Urinary bladder (tissue), 4 donors: ENCODE measurements at places on chromosomes 12 and 14.

- DNase-seq: no peak
Measured at GRCh38 chr12:116188581-116188980, 88.9 kb downstream of the MED13L start.

- no peak for DNase-seq
Measured at GRCh38 chr12:31536672-31537071, 54.3 kb downstream of the DENND5B start.

DNA sequence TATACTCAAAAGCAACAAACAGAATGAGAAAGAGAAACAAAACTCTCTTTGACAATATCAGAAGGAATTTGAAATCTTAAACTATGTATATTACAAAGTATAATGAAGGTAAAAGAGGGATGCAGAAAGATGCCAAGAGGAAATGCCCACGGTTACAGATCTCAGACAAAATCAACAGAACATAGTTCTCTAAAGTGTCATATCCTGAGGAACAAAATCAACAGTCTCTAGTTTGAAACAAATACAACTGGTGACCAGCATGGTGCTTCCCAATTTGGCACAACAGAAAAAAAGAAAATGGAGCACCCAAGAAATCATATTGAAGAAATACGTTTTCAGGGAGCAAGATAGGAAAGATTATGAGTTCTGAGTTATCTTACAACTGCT is 116.5 kb downstream of the METTL25 start:
- no peak for DNase-seq

GRCh38 chr14:58972233-58973017 is 216.0 kb upstream of the DAAM1 start:
- DNase-seq: no peak

GRCh38 chr12:129665414-129665813 is 238.4 kb downstream of the TMEM132D start:
- no peak for DNase-seq

GRCh38 chr12:95205685-95206084 is 11.6 kb downstream of the FGD6 start:
- DNase-seq: no peak

DNA sequence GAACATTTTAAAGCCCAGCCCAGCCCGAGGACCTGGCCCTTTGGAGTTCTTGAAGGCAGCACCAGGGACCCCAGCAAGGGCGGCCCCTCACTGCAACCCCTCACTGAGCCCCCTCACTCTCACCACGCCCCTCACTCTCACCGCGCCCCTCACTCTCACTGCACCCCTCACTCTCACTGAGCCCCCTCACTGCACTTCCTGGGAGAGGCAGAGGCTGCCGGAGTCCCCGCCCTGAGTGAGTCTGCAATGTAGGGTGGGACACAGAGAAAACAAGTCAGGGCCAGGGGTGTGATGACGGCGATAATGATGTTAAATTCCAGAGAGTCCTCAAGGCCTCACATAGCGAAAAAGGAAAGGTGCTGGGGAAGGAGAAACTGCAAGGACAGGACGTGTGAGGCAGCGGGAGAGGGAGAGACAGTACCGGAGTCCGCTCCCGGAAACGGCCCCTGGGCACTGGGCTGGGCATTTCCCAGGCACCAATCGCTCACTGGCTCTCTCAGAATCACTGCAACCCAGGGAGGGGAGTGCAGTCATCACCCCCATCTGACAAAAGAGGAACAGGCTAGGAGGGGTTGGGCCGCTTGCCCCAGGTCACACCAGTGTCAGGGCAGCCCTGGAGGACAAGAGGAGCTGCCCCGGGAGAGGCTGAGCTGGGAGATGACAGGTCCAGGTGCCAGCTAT is 24.9 kb downstream of the CCDC88C start:
- DNase-seq: peak; percentile 71

- DNase-seq: no peak
Measured at GRCh38 chr12:128753438-128753837, 70.3 kb downstream of the SLC15A4 start.

GRCh38 chr12:27635349-27635972 is 60.8 kb upstream of the REP15 start:
- DNase-seq: no peak

DNA sequence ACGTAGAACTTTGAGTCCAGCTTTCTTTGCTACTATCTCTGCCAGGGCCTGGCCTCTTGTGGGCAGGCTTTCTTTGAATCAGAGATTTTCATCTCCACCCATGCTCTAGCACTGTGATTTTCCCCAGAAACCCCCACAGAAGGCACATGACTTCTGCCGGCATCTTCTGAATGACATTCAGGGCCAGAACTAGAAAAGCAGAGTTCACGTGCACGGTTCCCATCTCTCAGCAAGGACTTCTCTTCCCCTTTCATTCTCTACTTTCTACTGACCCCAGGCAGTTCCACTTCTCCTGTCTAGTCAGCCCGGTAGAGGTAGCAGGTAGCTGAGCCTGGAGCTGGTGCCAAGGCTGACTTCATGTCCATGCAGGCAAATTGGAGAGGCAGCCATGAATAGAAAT is 26.9 kb downstream of the BATF start:
- no peak for DNase-seq

DNA sequence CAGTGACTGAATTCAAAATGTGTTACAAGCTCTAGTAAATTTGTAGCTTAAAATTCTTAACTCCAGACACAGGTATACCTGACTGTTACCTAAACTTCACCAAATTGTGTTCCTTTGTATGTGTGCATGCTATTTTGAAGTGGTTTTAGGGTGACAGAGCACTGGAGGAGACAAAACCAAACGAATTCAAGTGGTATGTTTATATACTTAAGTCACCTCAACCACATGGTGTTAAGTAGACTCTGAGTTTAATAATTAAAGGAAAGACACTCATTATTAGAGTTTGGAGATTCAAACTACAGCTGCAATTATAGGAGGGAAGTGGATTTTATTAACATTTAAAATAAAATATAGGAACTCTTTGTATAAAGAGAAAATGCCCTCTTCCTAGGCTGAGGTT is 84.3 kb downstream of the PLCZ1 start:
- no peak for DNase-seq

- DNase-seq: no peak
Measured at GRCh38 chr12:24903329-24904088, 45.4 kb downstream of the BCAT1 start.

- DNase-seq: no peak
Measured at GRCh38 chr12:43749016-43749415, 9.6 kb downstream of the PUS7L start.

DNA sequence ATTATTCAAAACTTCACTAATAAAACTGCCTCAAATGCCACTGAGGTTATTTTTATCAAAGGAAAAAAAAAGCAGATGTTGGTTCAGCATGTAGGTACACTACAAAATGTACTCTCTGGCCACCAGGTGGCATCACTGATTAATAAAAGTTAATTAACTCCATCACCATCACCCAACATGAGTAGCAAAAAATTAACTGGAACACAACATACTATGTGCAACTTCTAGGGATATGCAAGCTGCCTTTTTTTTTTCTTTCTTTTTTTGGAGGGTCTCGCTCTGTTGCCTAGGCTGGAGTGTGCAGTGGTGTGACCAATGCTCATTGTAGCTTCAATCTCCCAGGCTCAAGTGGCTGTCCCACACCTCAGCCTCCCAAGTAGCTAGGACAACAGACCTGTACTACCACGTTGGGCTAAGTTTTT is 43.8 kb upstream of the NR2C1 start:
- DNase-seq: peak; percentile 41

GRCh38 chr12:31849090-31849687 is 110.0 kb upstream of the RESF1 start:
- DNase-seq: no peak

- DNase-seq: no peak
Measured at GRCh38 chr14:98244966-98245569, 1026.9 kb downstream of the BCL11B start.

- no peak for DNase-seq
Measured at GRCh38 chr12:94679554-94680195, 29.3 kb upstream of the TMCC3 start.

GRCh38 chr12:568486-568885 is 94.8 kb downstream of the NINJ2 start:
- no peak for DNase-seq

- DNase-seq: no peak
Measured at GRCh38 chr12:130219929-130220705, 57.9 kb downstream of the FZD10 start.
